ENCODE measurements at places on chromosomes 12 and 14.

DNA sequence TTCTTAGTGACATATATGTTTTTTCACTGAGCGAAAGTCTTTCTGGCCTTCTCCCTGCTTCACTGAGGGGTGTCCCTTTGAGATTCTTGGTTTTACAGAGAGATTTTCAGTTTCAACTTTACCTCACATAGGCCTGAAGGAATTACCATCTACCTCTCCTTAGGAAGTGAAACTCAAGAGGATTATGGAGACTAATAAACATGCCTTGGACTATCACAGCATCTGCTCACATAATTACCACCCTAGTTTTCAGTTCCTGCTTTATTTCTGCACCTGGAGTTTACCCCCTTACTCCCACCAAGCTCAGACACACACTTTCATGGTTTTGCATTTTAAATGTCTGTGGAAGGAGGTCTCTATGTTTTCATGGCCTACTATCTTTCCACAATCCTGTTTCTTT, 118.3 kb upstream of the SCAF11 start:
- DNase-seq, result no peak

DNA sequence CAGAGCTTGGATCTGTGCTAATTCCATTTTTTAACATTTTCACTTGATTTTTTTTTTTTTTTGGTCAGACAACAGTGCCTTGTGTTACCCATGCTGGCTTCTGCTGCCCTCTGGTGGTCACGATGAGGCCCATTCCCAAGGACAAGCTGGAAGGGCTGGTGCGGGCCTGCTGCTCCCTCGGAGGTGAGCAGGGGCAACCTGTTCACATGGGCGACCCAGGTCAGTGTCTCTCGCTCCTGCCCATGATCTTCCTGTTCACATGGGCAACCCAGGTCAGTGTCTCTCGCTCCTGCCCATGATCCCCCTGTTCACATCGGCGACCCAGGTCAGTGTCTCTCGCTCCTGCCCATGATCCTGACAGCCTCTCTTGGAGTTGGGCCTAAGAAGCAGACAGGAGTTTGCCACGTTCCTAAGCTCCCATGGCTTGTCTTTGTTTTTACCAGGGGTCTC, 59.4 kb downstream of the DGLUCY start:
- peak; percentile 81 for DNase-seq

DNA sequence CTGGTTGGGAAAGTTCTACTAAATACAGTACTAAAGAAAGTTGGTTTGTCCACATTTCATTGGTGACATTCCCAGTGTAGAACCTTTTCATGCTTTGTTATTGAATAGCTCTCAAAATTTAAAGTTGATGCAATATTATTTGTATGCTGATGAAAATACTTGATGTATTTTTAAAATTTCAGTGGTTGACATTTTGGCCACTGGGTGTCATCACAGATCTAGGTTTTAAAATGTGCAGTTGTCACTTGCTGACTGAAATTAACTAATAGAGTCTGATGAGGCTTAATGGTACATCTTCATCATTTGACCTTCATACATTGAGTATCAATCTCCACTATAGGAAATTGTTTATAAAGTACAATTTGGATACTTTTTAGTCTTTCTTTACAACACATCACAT, 37.1 kb downstream of the CMAS start:
- peak; percentile 15 for DNase-seq

DNA sequence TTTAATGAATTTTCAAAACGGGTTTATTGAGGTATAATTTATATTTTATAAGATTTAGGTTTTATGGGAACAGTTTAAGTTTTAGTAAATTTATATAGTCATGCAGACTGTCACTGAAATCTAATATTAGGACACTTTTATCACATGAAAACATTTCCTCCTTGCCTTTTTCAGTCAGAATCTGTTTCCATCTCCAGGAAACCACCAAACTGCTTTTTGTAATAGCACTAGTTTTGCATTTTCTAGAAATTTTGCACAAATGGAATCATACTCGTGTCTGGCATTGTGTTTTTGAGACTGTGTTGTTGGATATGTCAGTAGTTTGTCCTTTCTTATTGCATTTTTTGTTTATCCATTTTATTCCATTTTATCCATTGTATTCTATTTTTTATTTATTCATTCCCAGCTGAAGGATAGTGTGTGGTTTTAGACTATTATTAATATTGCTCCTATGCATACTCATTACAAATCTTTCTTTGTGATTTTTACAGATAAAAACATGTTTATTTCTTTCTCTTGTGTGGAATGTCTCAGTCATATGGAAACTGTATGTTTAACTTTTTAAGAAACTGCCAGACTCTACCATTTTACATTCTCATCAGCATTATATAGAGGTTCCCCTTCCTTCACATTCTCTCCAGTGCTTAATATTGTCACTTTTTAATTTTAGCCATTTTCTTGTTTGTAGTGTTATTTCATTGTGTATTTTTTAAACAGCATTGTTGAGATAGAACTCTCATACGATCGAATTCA, 26.5 kb downstream of the PALS1 start:
- DNase-seq, result no peak

GRCh38 chr14:100325958-100326357, 2.8 kb downstream of the SLC25A47 start:
- DNase-seq, result no peak

- peak; percentile 76 for DNase-seq
Observed at GRCh38 chr12:13044002-13044905, at the start of gene FAM234B. FAM234B (plus strand) TSS chr12:13044381; CDS start chr12:13044404, 23 bp downstream.

DNA sequence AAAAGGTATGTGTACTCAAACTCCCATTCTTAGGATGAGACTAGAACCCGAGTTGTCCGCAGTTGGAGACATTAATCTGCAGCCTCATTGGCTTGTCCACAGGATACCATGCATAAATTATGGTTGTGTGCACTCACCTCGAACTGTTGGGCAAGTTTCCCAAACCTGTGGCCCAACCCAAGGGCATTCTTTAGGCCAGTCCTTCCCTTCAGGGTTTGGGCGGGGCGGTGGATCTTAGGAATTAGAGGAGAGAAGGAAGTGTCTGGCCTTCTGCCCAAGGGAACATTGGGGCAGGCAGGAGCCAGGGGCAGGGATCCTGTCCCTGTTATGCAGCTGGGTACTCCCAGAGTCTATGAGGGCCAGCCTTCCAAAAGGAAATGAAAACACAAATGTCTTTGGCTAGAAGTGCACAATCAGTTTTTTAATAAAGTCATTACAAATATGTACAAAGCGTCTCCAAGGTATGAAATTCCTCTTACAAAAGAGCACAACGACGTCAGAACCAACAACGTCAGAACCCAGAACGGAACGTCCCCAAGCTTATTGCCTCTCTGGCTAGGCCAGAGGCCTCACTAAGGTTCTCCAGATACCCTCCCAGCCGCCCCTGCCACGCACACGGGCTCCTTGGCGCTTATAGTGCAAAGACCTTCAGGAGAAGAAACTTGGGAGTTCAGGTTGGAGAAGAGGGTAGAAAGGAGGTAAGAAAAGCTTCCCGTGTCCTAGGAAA, 25.3 kb downstream of the HRK start:
- DNase-seq, result no peak

- DNase-seq, result no peak
Observed at GRCh38 chr12:6235499-6235898, 35.3 kb downstream of the CD9 start.

DNA sequence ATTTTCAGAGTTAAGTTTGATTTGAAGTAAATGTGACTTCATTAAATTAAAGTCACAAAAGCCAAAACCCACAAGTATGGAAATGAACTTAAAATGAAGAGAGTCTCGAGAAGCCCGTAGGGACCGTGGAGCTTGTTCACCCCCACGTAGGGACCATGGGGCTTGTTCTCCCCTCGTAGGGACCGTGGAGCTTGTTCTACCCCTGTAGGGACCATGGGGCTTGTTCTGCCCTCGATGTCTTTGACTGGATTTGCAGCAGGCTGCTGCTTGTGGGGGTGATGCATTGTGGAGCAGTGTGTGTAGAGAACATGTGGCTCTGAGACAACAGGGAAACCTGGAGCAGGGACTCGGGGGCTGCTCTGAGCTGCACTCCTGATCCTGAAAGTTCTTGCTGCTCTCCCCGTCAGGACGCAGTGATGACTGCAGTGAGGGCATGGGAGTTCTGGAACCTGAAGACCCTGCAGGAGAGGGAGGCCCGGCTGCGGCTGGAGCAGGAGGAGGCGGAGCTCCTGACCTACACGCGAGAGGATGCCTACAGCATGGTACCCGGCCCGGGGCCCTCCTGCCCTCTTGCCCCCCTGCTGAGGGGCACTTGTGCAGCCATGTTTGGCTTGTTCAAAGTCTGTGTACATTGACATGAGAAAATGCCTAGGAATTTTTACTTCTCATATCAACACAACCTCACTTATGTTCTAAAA, 94.2 kb downstream of the EP400 start:
- no peak for DNase-seq

- DNase-seq, result peak; percentile 61
Observed at GRCh38 chr14:75981426-75982265, at the start of gene TGFB3. TGFB3 (minus strand) TSS chr14:75981995; CDS start chr14:75980893, 1,102 bp downstream.

GRCh38 chr12:119444462-119445044, 110.0 kb downstream of the CCDC60 start:
- DNase-seq, result peak; percentile 31

DNA sequence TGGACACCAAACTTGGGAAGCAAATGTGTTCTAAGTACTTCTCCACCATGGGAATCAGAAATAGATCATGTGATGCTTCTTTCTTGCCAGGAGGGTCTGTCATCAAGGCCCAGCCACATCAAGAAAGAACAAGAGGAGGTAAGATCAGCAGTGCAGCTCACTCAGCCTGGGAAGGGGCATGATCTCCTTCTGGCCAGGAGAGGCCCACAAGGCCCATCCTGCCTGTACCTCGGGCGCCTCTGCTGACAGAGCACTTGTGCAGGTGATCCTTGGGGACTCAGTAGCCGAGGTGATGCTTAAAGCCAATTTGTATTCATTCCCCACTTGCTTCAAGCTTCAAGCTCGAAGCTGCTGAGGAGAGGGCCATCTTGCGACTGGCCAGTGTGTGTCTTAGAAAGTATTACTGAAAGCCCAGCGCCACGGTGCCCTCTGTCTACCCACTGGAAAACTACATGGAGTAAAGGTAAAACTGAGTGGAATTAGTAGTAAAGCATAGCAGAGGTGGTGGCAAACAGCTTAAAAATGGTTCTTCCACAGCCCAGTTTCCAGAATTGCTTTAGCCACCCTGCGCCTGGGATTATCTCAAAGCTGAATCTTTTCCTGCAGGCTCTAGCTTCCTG, 26.2 kb downstream of the RTRAF start:
- DNase-seq, result no peak

DNA sequence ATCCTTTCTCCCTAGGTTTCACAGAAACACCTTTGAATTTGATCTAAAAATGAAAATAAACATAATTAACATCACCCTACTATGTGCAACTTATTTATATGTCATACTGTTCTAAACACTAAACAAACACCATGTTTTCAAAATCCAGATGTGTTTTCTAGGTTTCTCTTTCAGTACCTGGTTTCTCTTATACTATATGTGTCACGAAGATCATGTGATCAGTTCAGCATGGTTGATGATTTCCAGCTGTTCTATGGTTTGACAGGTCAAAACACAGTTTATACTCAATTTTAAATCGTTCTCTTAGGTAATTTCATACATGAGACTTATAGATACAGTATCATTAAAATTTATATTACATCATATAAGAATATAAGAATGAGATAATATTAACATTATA, 373.1 kb downstream of the SOX5 start:
- DNase-seq, result no peak

DNA sequence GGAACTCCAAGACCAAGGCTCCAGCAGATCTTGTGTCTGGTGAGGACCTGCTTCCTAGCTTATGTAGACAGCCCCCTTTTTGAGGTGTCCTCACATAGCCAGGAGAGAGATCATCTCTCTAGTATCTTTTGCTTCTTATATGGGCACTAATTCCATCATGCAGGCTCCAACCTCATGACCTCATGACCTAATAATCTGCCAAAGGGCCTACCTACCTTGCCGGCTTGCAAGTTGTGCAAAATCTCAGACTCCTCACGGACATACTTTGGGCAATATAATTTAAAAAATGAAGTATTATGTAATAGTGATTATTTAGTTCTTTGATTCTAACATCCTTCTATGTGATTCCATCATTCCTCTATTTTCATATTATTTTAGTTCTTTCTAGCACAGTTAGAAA, 333.1 kb upstream of the DIO2 start:
- no peak for DNase-seq

- DNase-seq, result no peak
Observed at GRCh38 chr12:93868771-93869170, 191.6 kb downstream of the CRADD start.

DNA sequence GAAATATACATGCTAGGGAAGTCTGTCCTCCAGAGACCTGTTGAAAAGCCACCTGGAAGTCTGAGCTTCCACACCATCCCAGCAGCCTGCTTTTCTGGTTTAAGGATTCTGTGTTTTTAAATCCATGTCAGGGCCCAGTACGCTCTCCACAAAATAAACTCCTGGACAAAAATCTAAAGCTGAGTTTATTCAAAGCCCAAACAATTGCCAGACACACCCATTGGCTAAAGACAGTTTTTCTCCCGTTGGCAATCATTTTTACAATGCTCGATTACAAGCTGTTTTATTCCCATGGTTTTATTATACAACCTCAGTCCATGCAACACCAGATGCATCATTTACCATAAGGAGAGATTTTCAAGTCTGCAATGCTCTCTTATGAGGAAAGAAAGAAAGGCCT, 94.5 kb downstream of the MYRFL start:
- no peak for DNase-seq

- no peak for DNase-seq
Observed at GRCh38 chr12:82873951-82874350, 187.2 kb downstream of the TMTC2 start.

DNA sequence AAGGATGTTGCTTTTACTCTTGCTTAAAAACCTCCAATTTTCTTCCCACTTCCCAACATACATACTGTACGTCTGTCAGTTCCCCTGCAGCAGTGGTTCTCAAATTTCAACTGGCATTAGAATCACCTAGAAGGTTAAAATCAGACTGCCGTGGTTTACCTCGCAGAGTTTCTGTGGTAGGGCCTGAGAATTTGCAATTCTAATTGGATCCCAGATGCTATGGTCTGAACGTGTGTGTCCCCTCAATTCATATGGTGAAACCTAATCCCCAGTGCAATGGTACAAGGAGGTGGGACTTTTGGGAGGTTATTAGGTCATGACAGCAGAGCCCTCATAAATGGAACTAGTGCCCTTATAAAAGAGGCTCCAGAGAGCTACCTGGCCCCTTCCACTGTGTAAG, 226.9 kb downstream of the CRADD start:
- DNase-seq, result no peak

DNA sequence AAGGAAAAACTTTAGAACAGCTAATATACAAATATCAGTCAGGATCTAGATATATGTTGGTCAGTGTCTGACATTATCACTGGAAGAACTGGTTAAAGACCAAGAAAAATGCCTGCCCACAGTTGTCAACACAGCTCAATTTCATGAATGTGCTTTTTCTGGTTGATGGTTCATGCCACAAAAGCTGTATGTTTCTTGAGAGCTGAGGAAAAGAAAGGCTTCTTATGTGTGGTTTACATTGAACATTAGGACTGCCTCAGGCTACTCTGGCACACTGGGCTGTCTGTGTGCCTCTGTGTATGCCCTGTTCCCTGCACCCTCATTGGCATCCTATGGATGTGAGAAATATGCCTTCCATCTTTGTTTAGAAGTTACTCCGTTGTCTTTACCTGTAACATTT, 218.8 kb upstream of the RGS6 start:
- DNase-seq, result no peak
